Lung microvascular endothelial cell (primary cell): ENCODE measurements at places on chromosomes 4 and X.

DNA sequence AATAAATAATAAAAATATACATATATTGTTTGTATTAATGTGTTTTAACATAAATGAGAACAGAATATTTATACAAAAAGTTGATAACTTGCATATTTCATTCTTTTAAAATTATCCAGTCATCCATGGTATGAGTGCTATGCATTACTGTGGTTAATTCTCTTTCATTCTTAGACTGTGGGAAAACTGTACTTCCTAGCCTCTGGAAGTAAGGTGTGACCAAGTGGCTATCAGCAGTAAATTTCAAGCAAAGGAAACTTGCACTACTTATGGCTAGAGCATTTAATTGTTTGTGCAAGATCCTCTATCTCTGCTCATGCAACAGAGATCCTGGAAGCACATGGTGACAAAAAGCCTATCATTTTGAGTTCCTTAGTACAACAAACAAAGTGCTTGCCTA, 1054.5 kb upstream of the PABPC4L start:
- no peak for DNase-seq

DNA sequence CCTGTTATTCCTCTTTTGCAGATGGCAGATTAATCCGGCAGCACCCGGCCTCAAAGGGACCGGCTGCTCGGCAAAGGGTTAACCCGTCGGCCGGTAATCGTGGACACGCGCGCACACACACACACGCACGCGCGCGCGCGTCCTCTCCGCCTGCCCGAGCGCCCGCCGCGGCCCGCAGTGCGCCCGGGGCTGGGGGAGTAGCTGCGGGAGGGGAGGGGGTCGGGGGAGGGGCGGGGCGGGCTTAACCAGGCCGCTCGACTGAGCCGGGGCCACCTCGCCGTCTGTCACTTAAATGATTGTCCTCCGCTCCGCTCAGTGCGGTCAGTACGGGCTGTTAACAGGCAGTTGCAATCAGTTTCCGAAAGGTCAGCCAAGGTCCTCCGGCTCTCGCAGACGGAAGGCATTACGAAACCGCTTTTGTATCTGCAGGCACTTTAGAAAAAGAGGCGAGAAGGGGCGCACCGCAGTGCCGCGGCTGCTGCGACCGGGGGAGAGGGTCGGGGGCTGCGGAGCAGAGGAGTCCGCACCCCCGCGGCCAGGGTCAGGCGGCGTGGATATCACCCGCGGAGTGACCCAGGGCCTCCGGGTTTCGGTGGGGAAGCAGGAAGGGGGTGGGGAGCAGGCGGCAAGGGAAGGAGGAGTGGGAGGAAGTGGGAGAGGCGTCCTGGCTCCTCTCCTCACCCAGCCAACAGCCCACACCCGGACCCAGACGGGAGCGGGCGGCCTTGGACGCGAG, 57.3 kb upstream of the BCOR start:
- peak; percentile 95 for DNase-seq

- DNase-seq, result no peak
These were observed 2079.7 kb upstream of the AGA start for GRCh38 chr4:179521952-179522351.

DNA sequence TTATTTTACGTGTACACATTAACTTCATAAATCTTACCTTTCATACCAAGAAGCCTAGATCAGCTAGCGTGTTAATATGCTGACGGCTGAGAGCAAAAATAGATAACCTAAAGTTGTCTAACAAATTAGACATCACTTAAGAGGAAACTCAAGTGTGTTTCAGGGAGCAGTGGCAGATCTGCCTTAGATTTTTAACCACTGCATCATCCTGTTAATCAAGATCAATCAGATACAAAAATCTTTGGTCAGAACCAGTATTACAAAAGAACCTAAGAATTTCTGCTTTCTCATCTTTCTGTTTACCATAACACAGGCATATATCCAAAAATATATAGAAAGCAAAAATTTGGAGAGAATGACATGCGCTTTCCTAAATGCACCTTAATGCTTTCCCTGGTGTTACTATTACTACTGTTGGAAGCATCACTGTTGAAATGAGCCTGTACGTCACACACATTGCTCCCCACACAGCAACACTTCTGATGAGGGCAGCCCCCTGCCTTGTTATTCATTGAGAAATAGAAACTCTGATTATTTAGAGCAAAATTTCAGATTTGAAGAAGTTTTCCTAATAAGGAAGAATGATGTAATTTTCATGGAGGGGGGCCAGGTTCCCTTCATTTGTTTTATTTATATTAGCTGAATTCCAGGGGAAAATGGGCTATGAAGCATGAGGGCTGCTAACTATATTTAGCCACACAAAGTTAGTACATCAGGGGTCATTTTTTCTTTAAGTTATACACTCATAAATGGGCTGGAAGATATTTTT, 152.3 kb downstream of the CBR4 start:
- peak; percentile 56 for DNase-seq

DNA sequence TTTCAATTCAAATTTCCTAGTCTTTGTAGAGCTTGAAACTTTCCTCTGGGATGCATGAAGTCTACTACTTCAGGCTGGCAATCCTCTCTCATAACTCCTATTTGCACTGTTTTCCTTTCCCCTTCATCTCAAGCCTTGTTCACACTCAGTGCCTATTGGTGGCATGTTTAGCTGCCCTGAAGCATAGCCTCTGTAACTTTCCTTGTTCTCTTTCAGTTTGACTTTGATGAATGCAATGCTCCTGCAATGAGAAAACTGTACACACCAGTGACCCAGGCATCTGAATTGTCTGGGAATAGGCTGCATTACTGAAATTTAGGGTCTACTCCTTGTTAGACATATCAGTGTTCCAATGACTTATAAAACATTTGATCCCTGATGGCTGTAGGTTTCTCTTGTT, 81.7 kb downstream of the ANK2 start:
- no peak for DNase-seq

DNA sequence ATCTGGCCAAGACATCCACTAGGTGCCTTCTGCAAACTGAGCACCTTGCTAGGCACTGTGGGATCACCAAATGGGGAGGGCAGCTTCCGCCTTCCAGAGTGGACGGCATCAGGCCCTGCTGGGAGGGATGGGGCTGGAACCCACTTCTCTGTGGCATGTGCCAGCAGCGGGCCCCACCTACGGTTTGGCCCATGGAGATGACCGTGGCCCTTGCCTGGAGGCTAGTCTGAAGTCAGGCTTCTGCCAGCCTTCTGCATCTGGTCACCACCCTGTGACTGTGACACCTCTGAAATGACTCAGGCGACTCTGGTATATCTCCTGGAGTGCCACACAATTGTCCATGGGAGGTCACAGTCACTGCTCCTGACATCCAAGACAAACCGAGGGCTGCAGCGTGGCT, 7.2 kb downstream of the SSR4 start:
- no peak for DNase-seq

DNA sequence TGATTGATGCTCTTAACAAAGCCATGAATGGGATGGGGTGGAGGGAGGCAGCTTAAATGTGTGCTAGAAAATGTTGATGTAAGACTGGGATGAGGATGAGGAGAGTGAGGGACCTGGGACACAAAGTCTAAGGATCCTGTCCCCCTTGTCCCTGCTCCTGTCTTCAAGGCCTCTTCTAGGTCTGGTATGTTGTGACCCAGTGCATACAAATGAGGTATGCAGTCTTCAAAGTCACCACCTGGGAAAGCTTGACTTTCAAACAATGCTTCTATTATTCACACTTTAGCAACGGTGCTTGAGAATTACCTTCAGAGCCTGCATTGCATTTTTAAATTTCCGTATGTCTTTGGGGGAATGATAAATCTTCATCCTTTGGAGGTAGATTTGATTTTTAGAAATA, 88.4 kb upstream of the SLC34A2 start:
- no peak for DNase-seq

GRCh38 chr4:8818063-8818881, 53.4 kb downstream of the HMX1 start:
- DNase-seq, result no peak

GRCh38 chrX:30702736-30703135, 49.5 kb downstream of the GK start:
- DNase-seq, result no peak

DNA sequence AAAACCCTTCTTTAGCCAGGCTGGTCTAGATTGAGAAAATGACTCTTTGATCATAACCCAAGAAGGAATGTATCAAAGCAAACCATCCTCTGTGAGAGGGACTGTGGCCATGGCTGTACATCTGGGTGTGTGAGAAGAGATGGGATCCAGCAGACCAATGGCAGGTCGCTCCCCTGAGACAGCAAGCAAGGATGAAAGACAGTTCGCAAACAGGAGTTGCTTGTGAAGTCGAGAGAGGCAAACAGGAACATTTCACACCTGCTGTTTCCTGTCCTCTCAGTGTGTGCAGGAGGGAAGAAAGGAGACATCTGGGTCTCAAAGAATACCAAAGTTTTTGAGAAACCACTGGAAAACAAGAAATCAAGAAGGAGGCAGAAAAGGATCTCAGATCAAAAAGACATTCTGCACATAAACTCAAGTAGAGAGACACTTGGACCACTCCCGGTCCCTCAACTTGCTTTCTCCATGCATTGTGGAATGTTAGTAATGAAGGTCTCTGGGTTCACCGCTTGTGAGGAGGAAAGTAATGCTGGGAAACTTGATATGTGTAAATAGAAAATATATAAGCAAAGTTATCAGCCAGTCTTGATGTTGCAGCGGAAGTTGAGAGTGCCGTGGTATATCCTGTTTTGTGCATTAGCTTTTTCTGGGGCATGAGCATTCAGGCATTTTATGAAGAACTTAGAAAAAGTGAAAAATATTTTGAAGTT, 327.5 kb downstream of the BMPR1B start:
- no peak for DNase-seq

DNA sequence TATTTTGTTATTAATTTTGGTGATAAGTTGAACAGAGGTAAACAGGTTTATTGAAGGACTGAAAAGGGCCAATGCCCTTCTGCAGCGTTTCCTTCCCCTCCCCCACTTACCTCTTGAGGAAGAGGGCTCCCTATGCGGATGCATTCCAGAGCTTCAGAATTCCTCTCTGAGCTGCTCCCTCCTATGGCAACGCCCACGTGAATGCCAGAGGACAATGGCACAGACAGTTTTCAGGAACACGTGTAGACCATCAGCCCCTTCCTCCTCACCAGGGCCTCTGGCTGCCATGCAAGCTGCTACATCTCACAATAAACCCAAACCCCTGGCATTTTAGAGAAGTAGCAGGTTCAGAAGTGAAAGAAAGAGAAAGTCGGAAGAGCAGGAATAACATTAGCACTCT, 127.9 kb downstream of the CHRDL1 start:
- DNase-seq, result no peak

GRCh38 chr4:158870626-158871334, 102.0 kb downstream of the FNIP2 start:
- peak; percentile 29 for DNase-seq

- DNase-seq, result peak; percentile 81
These were observed 39.2 kb downstream of the TXLNG start for GRCh38 chrX:16825264-16826035.

- no peak for DNase-seq
These were observed 278.2 kb upstream of the CXXC4 start for GRCh38 chr4:104772849-104773248.

DNA sequence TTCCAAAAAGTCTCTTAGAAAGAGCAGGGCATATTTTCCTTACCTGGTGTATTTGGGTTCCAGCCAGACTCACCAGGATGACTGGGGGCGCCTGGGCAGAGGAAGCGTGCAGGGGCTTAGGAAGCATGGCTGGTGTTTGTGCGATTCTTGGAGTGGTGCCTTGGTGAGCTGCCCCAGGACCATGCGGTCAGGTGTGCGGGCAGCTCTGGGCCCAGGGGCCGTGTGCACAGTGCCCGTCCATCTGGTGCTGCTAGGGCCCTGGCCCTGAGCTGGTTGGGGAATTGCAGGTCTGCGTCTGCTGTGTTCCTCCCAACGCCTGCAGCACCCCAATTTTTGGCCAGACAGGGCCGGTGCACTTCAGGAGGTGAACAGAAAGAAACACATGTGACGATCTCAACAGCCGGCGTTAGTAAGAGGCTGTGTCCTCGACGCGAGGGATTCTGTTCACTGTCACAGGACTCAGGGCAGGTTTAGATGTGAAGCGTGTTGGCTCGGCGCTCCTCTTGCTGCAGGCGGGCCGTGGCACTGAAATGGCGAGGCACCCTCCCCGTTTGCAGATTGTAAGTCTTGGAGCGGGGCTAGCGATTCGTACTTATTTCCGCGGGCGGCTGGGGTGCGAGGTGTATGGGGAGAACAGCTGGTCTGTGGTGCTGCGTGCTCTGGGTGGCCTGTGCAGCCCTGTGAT, 15.2 kb downstream of the RGS12 start:
- no peak for DNase-seq

DNA sequence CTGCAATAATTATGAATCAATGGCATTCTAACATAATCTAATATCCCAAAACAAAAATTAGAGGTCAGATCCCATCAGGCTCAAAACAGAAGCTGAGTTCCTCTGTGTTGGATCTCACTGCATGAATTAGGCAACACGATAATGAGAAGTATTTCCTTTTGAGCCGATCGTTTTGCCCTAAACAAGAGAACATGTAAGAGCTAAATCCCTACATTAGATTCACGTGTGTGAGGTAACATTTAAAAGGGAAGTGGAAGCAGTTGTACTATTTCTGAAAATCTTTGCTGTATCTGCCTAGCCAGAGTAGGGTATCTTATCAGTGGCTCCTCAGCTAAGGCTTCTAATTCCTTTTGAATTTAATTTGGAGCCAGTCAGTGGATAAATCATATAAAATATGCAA, 115.6 kb downstream of the C4orf51 start:
- no peak for DNase-seq

GRCh38 chr4:93237521-93237920, 591.0 kb upstream of the ATOH1 start:
- no peak for DNase-seq

DNA sequence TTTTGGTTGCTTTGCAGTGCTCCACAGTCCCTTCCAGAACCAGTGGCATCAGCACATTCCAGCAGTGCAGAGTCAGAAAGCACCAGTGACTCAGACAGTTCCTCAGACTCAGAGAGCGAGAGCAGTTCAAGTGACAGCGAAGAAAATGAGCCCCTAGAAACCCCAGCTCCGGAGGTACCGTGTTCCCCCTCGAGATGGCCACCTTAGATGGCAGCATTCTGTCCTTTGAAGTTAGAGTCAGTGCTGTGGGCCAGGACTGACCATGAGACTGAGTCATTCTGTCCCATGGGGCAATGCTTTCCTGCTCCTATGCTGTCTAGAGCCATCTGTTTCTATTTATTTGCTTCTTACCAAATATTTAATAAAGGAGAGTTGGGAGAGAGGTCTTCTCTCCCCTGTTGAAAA, 112.3 kb downstream of the KLHL8 start:
- peak; percentile 45 for DNase-seq

DNA sequence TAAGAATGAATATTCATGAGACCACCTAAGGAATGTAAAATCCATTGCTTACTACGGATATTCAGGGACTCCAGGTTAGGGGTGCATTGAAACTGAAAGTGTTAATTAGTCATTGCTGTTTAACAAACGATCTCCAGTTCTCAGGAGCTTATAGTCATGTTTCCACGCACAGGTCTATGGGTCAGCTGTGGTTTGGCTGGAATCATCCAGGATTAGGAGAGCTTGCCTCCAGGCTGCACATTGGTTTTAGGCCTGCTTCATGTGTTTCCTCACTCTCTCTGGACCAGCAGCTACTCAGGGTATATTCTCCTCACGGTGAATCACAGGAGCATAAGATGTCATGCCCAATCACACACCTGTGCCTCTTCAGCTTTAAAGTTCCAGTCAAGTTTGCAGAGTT, 98.9 kb downstream of the ATXN3L start:
- peak; percentile 64 for DNase-seq
